Gastroesophageal sphincter (tissue), 4 donors: ENCODE measurements at places on chromosomes 3 and 15. TPM values are rescaled to one million over a fixed set of nuclear protein-coding genes. Genes with fewer than 3 reads are reported as not detected.

The GPR176 gene
- 1.6 TPM for total RNA-seq

The P2RY1 gene
- total RNA-seq, result 1.1 TPM

The DNAH12 gene
- not detected for total RNA-seq

The KLHL40 gene
- not detected for total RNA-seq

The NRG4 gene
- not detected for total RNA-seq

- no peak for ATAC-seq
Measured at GRCh38 chr3:152615681-152616080, 219.2 kb upstream of the P2RY1 start.

DNA sequence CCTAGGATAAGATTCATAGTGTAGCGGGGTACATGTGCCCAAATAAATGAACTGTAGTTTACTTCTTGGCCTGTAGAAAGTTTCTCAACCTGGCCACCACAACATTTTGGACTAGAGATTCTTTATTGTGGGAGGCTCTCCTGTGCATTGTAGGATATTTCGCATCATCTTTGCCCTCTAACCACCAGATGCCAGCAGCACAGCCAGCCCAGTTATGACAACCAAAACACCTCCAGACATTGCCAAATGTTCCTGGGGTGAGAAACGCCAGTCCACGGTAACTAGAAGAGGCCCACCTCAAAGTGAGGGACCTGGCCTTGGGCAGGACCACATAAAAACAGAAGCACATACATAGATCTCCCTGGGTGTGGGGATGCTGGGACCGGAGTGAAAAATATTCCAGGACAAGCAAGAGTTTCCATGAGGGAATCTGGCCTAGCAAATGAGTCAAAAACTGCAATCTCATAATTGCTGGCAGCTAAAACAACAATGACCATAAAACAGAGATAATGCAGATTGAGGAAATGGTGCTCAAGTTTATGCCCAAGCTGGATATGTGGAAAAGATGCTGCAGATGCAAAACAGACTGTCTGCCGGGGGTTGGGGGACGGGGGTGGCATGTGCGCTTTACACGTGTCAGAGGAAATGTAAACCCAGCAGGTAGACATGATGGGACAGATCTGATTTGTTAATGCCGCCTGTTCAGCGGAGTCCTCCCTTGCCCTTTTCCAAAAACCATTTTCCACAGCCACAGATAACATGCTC lies 39.7 kb downstream of the ARHGEF3 start:
- ATAC-seq, result no peak

DNA sequence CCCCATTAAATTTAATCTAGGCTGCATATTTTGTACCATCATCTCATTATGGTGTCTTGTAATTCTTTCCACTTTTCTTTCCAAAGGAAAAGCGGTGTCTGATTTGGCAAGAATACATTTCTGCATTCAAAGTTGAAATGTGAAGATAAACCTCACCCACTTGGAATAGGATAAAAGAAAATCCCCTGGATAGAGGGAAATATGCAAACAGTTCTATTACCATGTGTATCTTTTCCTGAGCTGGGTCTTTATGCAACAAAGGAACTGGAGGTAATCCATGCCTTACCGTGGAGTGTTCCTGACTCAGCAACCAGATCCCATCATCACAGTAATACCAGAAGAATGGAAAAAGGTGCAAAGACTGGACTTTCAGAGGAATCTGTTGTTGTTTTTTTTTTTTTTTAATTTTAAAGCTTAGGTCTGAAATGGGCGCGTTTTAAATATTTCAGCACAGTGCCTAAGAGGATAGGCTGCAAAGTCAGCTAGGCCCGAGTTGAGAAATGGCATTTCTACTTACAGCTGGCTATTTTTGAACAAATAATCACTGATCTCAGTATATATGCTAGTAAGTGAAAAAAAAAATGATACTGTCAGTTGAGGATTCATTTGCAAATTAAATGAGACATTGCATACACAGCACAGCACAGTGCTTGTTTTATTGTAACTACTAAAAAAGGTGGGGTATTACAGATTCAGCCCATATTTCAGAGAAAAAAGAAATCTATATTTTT lies 55.5 kb upstream of the ADAMTS9 start:
- no peak for ATAC-seq

DNA sequence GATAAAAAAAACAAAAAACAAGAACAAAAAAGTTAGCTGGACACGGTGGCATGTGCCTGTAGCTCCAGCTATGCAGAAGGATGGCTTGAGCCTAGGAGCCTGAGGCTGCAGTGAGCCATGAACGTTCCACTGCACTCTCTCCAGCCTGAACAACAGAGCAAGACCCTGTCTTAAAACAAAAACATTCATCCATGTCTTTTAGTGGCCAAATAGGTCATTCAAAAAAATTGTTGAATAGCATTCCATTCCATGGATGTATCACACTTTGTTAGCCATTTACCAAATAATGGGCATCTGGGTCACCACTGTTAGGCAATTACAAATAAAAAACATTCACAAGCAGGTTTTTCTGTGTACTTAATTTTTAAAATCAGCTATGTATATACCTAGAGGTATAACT lies 139.7 kb downstream of the STAG1 start:
- ATAC-seq, result no peak

GRCh38 chr3:70488131-70488530 lies 175.7 kb upstream of the MDFIC2 start:
- no peak for ATAC-seq

GRCh38 chr3:66499881-66500575 lies 794 bp downstream of the LRIG1 start:
- peak; percentile 2 for ATAC-seq

GRCh38 chr3:188950832-188951489 lies 220.8 kb upstream of the TPRG1 start:
- peak; percentile 52 for ATAC-seq

DNA sequence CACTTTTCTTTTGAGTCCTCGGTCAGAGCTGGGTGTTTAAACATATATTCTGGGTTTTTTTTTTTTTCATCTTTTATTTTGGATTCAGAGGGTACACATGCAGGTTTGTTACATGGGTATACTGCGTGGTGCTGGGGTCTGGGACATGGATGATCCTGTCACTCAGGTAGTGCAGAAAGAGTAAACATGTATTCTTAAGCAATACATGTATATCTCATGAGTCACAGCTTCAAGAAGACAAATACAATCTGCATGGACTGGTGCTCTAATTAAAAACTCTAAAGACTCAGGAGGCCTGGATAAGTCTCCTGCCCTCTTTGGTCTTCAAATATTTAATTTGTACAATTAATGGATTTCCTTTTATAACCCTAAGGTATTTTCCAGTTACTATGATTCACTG lies 50.6 kb upstream of the PHLDB2 start:
- no peak for ATAC-seq

- ATAC-seq, result no peak
Measured at GRCh38 chr3:98613616-98614015, 20.2 kb upstream of the CPOX start.

DNA sequence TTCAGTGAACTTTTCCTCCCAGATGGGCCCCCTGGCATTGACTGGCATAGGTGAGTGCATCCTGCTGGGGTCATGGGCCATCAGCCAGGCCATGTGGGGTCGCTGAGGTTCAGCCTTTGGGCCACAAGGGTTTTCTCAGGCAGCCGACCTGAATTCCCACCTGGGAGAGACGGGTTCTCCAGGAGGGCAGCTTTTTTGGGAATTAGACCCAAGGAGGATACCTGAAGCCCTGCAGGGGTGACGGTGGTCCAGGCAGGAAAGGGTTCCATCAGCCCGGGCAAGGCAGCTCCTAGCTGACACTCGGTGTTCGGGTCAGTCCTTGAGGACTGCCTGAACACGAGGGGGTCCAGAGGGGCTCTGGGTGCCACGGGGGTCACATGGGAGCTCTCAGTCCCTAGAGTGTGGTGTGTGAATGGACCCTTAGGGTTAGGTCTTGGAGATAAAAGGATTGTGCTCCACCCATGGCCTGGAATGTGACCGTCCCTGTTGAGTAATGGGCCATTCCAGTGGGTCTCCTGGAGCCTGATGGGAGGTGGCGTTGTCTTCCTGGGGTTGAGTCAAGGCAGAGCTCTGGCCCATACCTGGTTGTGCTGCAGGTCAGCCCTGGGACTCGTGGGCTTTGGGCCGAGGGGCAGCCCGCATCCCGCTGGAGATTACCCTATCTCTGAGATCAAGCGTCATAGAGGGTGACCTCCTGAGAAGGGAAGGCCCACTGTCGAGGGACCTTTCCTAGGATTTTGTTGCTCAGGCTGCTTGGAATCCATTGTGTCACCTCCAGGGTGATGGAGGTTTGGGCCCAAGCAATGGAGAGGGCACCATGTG lies 192.8 kb downstream of the UBE3A start:
- ATAC-seq, result no peak
